NCI-H1048 (cell line): ENCODE measurements at places on chromosomes 1 and 21.

GRCh38 chr1:50568782-50569181 is 145.5 kb upstream of the DMRTA2 start:
- DNase-seq = no peak

- DNase-seq = no peak
These were observed 5.6 kb upstream of the TFF3 start for GRCh38 chr21:42320791-42321190.

- no peak for DNase-seq
These were observed 171.1 kb upstream of the FGGY start for GRCh38 chr1:59125676-59126320.

DNA sequence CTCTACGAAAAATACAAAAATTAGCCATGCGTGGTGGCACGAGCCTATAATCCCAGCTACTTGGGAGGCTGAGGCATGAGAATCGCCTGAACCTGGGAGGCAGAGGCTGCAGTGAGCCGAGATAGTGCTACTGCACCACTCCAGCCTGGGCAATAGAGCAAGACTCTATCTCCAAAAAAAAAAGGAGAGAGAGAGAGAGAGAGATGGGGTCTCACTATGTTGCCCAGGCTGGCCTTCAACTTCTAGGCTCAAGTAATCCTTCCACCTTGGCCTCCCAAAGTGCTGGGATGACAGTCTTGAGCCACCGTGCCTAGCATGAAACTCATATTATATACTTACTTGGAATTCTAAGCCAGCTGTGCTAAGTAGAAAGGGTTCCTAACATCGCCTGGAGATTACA is 29.7 kb downstream of the PSMB2 start:
- DNase-seq = no peak

DNA sequence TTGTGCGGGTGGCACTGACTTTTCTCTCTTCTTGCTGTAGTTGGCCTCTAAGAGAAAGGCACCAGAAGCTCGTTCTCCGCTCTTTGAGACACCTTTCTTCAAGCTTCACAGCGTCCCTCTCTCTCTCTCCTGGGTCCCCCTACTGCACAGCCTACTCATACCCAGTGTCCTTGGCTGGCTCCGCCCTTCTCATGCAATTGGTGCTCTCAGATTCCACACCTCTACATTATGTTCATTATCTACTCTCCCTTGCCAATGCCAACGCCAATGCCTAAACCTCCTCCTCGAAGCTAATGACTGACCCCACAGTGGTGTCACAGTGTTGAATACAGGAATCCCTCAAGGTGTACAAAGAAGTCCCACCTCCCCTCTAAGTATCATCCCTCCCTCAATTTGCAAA is 4.8 kb upstream of the DNAJC28 start:
- DNase-seq = no peak

DNA sequence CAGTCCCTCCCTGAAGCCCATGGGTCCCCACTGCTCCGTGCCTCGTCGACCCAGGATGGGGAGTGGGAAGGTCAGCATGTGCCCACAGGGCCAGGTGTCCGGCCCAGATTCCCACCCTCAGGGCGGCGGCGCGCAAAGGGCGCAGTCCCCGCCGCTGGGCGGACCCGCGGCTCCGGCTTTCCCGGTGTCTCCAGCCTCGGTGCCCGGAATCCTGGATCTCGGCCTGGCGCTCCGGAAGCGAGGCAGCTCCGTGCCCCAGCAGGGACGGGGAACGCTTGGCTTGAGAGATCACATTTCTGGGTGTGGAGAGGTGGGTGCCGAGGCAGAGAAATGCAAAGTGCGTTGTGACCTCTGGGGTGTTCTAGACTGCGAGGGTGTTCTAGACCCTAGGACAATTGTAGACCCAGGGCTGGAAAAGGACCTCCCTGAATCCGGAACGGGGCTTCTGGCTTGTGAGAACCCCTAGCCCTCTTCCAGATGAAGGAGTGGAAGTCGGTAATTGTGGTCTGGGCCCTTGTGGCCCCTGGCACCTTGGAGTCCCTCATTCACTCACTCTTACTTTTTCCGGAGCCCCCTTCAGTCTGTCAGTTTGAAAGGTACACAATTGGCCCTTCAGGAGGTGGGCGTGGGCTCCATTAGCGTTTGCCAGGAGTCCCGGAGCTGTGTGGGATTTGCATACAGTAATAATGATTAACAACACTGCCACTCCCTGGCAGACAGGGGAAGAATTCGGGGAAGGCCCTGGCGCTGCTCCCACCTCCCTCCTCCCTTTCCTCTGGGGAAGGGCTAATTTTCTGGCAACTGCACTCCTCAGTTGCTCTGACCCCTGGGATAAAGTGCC is 1.6 kb upstream of the KCND3 start:
- peak; percentile 36 for DNase-seq

DNA sequence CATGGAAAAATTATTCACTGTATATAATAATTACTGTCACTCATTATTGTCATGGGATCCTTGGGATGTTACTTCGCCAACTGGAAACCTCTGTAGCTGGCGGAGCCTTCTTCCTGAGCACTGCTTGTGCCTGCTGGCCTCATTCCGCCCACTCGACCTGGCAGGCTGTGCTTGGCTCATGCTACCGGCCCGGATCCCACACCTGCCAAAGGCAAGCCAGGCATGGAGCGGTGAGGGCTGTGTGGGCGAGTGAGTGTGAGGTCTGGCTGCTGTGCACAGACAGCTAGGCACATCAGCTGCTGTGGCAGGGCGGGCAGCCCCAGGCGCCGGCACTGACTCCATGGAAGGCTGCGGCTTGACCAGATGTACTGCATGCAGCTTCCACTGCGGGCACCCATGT is 78.4 kb downstream of the DISP1 start:
- no peak for DNase-seq

DNA sequence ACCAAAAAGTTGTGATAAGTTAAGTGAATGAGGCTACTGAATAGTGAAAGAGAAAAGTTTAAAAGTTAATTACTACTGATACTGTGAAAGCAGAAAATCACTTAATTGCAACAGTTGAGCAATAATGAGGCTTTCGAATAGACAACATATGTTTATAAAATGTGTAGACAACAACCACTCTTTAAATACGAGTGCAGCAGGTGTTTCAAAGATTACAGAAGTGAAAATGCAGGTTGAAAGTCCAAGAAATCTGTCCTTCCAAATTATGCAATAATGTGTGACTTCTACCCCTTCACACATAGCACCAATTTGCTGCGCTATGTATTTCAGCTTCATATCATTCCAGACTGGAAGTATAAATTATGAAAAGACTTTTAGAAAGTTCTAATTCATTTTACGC is 213.0 kb downstream of the COL24A1 start:
- no peak for DNase-seq

- no peak for DNase-seq
These were observed 29.6 kb downstream of the SLC1A7 start for GRCh38 chr1:53112861-53113260.

- no peak for DNase-seq
These were observed 651.6 kb downstream of the NPHP4 start for GRCh38 chr1:5340560-5341130.

GRCh38 chr1:206953626-206954025 is 7.4 kb upstream of the PIGR start:
- DNase-seq = no peak

DNA sequence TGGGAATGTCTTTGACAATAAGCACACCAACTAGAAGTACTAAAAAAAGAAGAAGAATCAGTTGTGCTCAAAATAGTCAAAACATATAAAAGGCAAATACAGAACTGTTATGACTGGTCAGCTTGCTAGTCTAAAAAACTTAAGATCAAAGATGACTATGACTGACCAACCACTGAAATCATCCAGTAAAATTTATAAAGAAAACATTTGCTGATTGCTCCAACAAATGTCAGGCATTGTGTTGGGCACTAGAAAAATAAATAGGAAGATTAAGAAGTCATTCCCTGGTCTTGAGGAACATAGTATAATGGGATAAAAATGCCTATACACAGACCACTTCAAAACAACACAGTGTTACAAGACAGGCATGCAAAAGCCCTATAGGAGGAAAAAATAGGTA is 9.3 kb upstream of the ANGPTL3 start:
- no peak for DNase-seq

DNA sequence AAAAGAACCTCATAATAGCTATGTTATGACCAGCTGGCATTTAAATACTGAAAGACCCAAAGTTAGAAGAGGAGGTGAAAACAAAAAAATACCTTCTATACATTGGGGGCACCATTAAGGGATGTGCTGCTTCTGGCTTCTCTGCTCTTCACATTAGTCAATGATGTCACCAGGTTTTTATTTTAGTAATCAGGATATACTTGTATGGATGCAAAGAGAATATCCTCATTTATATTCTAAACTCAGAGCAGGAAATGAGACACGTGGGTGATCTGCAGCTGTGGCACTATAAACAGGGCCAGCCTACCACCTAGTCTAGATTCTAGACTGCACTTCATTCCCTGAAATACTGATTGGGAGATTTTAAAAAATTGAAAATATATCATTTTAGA is 51.2 kb downstream of the WLS start:
- no peak for DNase-seq

DNA sequence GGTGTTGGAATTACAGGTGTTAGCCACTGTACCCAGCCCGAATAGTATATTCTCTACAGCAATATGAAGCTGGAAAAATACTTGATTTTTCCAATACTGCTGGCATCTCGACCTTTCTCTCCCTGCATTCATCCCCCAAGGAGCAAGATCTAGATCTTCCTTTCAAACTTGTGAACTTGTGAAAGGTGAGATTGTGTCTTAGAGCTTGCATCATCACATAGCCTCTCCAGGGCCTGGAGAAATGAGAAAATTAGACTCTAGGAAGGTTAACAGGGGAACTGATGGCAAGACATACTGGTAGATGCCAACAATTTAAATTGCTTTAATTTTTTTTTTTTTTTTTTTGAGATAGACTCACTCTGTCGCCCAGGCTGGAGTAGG is 2.1 kb downstream of the PRUNE1 start:
- no peak for DNase-seq

- DNase-seq = no peak
These were observed 23.0 kb upstream of the ZBTB40 start for GRCh38 chr1:22428672-22429071.

- no peak for DNase-seq
These were observed 34.9 kb downstream of the SSBP3 start for GRCh38 chr1:54371038-54371941.

GRCh38 chr1:201302163-201303152 is 19.2 kb downstream of the PKP1 start:
- no peak for DNase-seq

DNA sequence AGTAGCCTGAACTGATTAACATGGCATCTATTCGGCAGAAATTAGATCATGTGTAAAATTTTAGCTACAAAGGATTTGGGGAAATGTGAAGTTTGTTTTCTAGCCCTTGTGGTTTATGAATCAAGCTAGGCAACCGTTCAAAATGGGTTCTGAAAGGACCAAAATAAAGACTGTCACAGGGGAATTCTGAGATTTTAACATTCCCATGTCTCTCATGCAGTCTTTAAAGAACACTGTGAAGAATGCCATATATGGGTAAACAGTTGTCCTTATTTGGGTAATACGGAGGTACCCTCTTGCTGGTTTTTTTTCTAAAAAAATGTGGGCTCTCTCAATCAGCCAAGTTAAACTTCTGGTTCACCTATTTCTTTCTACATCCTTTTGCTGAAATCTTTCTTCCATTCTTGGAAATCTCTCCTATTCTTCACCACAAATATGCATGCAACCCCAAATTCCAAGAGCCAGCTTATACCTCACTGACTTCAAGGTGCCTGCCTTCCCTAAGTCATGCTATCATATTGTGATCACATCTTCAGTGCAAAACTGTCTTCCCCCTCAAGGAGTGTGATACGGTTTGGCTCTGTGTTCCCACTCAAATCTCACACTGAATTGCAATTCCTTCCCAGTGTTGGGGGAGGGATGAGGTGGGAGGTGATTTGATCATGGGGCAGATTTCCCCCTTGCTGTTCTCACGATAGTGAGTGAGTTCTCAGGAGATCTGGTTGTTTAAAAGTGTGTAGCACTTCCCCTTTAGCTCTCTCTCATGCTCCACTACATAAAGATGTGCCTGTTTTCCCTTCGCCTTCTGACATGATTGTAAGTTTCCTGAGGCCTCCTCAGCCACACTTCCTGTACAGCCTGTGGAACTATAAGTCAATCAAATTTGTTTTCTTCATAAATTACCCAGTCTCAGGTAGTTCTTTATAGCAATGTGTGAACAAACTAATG is 308.7 kb downstream of the TTLL7 start:
- no peak for DNase-seq

GRCh38 chr1:40393173-40393572 is 19.6 kb downstream of the SMAP2 start:
- no peak for DNase-seq

- DNase-seq = no peak
These were observed 20.8 kb upstream of the MPC2 start for GRCh38 chr1:167957710-167958109.

- DNase-seq = no peak
These were observed 485 bp downstream of the SIPA1L2 start for GRCh38 chr1:232629250-232630046.

DNA sequence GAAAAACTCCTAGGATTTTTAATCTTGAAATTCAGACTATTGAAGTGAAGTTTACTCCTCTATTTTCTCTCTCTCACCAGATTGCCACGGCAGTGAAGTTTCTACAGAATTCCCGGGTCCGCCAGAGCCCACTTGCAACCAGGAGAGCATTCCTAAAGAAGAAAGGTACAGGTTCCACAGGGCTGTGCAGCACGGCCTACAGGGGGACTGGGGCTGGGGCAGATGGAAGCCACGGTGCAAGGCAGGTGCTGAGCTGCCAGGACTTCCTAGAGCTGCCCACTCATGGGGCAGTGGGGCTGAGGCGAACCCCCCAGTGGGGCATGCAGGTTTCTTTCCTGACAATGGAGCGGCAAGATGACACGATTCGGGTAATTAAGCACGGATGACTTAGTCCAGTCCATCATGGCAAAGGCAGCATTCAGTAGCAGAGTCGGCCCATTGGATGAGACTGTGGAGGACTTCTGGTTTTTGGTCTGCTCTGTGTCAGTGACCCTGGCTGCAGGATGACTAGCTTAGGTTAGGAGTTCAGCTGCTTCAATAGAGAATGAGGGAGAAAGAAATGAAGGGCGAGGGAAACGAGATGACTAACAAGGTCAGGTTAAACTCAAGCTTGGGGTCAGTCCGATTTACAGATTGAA is 61.5 kb downstream of the PEX14 start:
- DNase-seq = no peak

DNA sequence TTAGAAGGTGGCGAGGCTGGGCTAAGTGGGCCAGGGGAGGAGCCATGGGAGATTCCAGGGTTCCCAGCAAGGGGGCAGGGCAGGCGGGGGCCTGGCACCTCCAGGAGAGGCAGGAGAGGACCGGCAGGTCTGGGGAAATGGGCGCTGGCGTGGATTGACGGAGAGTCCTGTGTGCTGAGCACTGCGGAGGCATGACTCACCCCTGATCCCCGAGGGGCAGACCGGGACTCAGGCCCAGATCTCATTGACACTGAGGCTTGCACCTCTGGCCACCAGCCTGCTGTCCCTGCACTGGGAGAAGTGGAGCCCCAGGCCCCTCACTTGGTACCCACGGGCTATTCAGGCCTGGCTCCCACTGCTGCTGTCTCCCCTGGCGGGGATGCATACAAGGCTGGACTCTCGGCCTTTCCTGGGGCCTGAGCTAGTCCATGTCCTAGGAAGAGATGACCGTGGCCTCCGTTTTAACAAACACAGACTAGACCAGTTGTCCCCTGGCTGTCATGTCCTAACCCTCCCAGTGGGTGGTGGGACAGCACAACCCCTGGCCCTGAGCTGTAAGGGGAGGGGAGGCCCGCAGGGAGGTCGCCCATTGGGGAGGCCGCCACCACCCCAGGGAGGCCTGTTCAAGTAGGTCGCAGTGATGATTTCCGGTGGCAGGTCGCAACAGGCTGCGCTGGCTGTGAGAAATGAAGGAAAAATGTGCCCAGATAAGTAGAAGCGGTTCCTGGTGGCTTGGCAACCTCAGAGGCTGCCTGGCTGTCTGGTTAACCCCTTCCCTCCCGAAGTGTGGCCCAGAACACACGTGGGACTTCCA is 39.7 kb downstream of the RIPK4 start:
- no peak for DNase-seq
